ENCODE measurements at places on chromosomes 2 and 18.

GRCh38 chr2:191638802-191639172, 39.1 kb upstream of the NABP1 start:
- no peak for DNase-seq

- no peak for DNase-seq
These were observed 248.7 kb downstream of the SOX11 start for GRCh38 chr2:5940596-5941535.

DNA sequence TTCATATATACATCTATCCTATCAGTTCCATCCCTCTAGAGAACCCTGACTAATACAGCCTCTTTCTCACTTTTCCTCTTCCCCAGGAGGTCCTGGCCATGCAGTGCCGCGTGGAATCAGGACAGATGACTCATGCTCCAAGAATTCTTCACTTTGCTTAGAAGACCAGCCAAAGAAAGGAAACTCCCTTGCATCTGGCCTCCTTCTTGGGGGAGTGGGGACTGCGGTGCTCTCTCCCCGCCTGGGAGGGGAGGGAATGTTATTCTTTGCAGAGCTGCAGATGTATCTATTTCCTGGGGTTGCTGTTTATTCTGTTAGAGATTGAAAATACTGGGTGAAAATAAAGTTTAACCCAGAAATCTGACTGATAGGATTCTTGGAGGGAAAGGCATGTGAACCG, 111.5 kb upstream of the SH3BP4 start:
- DNase-seq, result no peak

DNA sequence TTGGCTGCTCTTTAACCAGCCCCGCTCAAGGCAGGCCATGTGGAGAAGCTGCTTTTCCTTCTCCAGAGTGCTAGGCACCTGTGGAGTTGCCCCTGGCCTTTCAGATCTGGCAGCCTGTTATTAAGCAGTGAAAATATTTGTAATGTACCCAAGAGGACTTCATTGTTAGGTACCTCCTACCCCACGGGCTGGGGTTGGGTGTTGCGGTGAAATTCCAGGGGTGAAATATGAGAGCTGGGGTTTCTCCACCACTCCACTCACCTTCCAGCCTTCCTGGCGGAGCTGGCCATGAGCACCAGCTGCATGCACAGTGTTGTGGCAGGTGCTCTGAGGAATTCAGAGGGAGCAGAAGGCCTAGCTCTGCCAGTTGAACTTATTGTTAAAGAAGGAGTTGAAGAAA, 39.1 kb downstream of the NTSR2 start:
- DNase-seq, result no peak

- DNase-seq, result no peak
These were observed 2.6 kb downstream of the IL1RL1 start for GRCh38 chr2:102313950-102314349.

DNA sequence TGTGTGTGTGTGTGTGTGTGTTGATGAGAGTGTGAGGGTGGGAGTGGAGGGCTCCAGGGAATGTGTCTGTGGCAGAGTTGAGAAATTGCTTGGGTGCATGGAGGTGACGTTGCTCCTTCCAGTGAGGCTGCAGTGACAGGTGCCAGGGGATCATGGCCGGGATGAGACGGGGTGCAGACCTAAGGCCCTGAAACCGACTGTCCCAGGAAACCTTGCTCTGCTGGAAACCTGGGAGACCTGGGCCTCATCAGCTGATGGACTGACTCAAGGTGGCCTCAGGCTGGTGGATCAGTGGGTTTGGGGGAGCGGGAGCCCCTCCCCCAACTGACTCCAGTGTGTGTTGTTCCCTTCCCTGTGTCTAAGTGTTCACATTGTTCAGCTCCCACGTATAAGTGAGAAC, 56.6 kb downstream of the INHBB start:
- no peak for DNase-seq

DNA sequence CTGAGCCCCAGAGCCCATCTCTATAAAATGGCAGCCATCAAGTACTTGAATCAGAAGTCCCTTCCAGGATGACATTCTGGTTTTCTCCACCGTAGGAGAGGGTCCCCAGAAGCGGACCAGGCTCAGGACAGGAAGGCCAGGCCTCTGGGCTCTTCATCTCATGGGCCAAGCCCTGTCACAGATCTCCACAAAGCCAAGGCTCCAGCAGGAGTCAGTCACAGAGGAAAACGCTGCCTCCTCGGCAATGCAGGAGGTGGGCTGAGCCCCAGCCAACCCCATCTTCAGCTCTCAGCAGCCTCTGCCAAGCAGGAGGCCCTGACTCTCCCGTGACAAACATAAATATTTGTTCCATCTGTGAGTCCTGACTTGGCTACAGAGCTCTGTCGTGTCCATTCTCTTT, 39.4 kb upstream of the GPAT2 start:
- no peak for DNase-seq

DNA sequence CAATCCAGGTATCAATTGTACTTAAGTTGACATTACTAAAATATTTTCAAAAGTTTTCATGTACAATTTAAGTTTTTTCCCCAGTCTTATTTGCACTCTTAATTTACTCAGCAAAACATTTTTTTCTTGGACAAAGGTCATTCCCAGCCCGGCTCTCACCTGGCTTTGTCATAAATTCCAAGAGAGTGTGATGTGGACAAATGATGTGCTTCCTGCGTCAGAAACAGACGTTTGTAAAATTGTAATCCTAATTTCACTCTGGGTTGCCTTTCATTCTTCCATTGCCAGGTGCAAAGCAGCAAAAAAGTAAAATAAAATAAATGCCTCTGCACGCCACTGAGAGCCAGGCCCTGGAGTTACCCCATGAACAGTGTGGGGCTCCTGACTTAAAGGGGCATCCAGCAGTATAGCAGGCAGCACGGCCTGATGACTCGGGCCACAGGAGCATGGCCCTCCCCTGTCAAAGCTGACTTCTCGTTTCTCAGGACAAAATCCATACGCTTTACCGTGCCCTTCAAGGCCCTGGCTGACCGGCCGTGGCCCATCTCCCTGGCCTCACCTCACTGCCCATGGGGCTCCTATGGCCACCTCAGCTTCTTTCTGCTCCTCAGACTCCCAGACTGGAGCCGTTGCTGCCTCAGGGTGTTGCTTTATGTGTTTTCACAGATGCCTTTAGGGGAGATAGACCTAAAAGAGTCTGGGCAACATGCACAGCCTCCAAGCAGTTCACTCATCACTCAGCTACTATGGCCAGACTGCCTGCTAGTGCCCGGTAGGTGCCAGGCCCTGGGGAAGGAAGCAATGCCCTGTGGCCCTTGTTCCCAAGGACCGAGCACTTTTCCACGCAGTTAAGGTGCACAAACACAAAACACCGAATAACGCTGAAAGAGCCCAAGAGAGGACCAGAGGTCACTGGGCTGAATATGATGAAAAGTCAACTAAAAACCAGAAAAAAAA, 7.6 kb upstream of the TMEM185B start:
- DNase-seq, result no peak

- DNase-seq, result no peak
These were observed 140.9 kb downstream of the PIEZO2 start for GRCh38 chr18:11008505-11008904.

DNA sequence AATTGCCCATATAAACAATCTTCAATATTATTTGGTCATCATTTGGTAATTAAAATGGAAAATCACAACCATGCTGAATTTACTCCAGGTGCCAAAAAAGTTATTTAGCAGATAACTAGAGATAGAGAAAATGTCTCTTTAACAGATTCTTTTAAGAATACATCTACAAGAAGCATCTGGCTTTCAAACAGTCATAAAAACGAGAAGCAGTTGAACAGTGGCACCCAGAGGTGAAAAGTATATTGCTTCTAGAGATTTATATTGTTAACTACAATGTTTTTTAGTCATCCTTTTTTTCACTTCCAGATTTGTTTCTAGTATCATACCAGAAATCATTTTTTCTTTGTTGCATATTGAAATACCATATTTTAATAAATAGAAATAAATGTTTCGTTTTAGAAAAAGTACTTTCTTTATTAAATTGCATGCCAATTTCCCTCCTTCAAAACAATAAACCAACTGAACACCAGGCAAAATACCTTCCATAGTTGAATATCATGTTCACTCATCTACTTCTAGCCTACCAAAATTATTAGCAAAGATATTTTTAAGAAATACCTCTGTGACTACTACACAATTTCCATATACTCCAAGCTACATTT, 65.4 kb upstream of the HNRNPA3 start:
- peak; percentile 28 for DNase-seq

DNA sequence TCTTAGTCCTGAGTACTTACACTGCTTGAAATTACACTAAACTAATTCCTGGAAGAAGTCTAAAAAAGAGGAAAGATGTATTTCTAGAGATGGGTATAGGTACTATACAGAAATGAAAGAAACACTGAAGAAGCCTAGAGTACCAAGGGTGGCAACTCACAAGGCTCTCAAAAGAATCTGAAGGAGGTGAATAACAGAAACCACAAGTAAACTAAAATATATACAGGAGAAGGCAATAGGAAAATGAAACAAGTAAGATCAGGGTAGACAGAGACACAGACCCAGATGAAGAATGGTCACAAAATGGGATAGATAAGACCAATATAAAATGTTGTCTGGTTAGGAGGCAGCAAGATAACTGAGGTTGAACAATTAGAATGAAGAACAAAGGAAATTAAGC, 59.9 kb downstream of the USP37 start:
- DNase-seq, result no peak

GRCh38 chr2:239225871-239226561, 174.8 kb downstream of the HDAC4 start:
- DNase-seq, result no peak

- DNase-seq, result no peak
These were observed 39.1 kb downstream of the FBXO11 start for GRCh38 chr2:47867205-47867604.

- DNase-seq, result no peak
These were observed 260.4 kb downstream of the SLC4A3 start for GRCh38 chr2:219887870-219888269.

- no peak for DNase-seq
These were observed 242.0 kb downstream of the CALCRL start for GRCh38 chr2:187206071-187206470.

DNA sequence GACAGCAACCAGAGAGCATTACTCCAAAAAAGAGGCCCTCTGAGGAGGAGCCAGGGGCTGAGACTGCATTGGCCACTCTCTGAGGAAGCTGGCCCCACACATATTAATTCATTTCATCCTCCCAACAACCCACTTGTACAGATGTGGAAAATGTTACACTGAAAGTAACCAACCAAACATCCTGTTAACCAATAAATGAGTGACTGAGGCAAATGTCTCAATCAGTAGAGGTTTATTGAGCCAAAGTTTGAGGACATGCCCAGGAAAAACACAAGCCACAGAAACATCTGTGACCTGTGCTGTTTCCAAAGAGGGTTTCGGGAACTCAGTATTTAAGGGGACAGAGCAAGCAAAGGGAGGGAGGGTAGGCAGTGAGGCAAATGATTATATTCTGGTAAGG, 53.0 kb downstream of the SKA1 start:
- DNase-seq, result no peak

GRCh38 chr18:62485684-62486083, 37.1 kb upstream of the ZCCHC2 start:
- no peak for DNase-seq

DNA sequence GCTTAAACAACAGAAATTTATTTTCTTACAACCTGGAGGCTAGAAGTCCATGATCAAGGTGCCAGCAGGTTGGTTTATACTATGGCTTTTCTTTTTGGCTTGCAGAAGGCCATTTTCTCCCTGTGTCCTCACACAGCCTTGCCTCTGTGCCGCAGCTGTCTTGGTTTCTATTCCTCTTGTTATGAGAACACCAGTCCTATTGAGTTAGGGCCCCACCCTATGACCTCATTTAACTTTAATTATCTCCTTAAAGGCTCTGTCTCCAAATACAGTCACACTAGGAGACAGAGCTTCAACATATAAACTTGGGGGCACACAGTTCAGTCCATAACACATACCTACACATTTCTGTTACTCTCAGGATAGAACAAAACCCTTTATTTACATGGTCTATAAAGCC, 17.3 kb upstream of the RHOB start:
- no peak for DNase-seq

- no peak for DNase-seq
These were observed 226.2 kb upstream of the TNP1 start for GRCh38 chr2:217086038-217086522.

GRCh38 chr18:35311496-35311895, 21.5 kb upstream of the ZSCAN30 start:
- no peak for DNase-seq

DNA sequence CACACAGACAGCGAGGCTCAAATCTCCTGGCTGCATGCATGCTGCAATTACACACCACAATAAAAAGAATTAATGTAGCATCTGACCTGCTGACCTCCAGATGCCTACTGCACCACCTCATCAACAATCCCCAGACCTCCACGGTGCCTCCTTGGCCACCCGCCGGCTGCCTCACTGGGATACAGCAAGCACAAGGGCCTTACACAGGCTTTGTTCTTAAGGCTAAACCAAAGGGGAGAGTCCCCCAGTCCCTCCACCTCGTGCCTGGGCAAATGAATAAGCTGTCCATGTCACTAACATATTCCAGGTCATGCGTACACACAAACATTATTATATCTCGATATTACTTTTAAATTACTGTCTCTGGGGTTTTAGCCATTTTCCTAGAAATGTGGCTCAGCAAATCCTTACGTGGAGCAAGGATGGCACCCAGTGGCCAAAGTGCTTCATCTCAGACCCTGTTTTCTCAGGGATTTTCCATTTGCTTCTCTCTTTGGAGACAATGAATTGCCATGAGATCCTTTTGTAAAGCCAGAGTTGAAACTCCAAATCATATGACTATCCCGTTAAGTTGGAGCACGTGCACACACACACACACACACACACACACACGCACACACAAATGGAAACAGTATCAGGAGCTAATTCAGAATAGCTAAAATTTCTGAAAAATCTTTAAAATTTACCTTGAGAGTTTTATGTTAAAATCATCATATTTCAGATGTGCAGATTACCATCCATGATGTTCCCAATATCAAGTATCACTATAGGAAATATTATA, 313.8 kb downstream of the PDE11A start:
- no peak for DNase-seq

DNA sequence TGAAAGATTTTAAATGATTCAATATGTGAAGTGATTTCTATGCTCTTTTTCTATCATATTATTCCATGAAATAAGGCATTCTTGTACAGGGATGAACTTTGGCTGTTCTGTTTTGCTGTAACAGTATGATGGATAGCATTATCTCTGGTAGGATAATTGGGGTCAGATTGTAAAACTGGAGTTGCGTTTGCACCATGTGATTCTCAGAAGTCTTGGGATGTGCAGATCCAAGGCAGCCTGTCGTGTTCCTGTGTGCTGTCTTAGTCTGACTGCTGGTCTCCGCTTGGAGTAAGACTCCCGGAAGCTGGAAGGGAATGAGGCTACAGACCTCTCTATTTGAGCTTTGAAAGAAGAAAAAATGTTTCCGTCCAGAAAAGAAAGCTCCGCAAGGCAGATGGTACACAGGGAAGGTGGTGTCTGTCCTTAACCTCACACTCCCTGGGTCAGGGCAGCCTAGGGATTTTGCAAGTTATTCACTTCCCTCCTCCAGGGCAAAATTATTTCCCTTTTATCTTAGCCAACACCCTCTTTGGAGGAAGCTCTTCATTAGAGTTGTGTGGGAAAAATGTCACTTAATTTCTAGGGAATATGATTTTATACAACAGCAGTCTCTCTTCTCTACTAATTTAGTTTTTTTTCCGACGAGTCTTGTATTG, 250.6 kb downstream of the PTPRM start:
- DNase-seq, result no peak

- DNase-seq, result no peak
These were observed 16.3 kb downstream of the CABLES1 start for GRCh38 chr18:23151414-23152099.
